ENCODE measurements at places on chromosomes 6 and 20.

DNA sequence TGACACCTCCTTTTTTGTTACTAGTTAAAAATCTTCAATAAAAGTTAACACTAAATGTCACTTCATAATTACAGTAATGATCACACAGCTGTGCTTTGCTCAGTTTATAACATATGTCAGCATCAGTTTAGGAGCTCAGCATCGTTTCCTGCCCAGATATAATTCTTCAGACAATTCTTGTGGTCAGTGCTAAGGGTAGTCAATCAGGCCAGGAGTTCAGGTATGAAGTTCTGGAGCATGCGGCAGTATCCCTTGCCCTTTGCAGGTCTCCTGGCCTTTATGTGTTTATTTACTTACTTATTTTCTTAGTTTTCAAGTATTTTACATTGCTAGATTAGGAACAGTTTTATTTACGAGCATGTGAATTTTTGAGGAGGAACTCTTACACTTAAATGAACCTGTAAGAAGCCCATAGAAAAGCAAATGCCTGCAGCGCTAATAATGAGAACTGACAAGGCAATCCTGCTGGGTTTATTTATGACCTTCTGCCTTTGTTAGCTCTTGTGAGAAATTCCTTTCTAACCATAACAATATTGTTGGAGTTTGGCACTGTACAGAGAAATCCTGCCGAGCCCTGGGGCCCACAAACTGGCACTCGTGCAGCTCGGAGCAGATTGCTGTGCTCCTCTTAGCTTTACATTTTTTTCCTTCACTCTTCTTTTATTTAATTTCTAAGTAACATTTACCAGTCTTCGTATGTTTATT is 252.8 kb downstream of the TMEM242 start:
- no peaks in the 10 kb centered on the region for H3K27me3 ChIP-seq
- no peak overlapping the region for H3K4me3 ChIP-seq
- no peaks in the 10 kb centered on the region for H3K36me3 ChIP-seq
- H3K4me1 ChIP-seq = peaks cover 10% of the 10 kb centered on the region
- peak; percentile 55 for DNase-seq

DNA sequence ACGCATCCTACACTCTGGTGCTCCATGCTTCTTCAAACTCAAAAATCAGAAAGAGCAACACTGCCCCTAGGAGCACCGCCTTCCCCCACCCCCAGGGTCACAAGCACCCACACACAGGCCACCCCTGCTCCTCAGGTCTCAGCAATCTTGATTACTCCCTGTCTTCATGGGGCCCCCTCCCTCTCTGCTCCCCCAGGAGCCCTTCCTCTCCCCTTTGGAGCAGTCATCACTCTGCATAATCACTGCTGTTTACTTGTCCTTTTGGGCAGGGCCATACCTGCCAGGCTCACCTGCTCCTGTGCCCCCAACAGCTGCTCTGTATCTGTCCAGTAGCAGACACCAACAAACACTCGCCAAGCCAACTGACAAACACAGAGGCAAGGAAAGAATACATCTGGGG is 7.6 kb upstream of the SYNDIG1 start:
- H3K4me3 ChIP-seq = no peak overlapping the region
- H3K27me3 ChIP-seq = peaks cover 24% of the 10 kb centered on the region
- no peak overlapping the region for H3K27ac ChIP-seq
- no peaks in the 10 kb centered on the region for H3K4me1 ChIP-seq

GRCh38 chr6:1439349-1439748 is 50.0 kb downstream of the FOXF2 start:
- no peak overlapping the region for H3K4me3 ChIP-seq
- H3K36me3 ChIP-seq = no peaks in the 10 kb centered on the region
- H3K27ac ChIP-seq = no peak overlapping the region
- DNase-seq = peak; percentile 3
- peaks cover 8% of the 10 kb centered on the region for H3K27me3 ChIP-seq

- no peaks in the 10 kb centered on the region for H3K27me3 ChIP-seq
- DNase-seq = no peak
- no peak overlapping the region for H3K4me3 ChIP-seq
- H3K27ac ChIP-seq = no peak overlapping the region
- H3K36me3 ChIP-seq = no peaks in the 10 kb centered on the region
Measured at GRCh38 chr6:142235272-142235671, 66.5 kb upstream of the ADGRG6 start.

- DNase-seq = peak; percentile 92
- H3K27me3 ChIP-seq = no peaks in the 10 kb centered on the region
- peaks cover 3% of the 10 kb centered on the region for H3K4me1 ChIP-seq
- peak overlapping the region; percentile 71 for H3K27ac ChIP-seq
- H3K4me3 ChIP-seq = peak overlapping the region; percentile 85
Measured at GRCh38 chr6:26251354-26252076, 113.5 kb upstream of the BTN3A2 start.

DNA sequence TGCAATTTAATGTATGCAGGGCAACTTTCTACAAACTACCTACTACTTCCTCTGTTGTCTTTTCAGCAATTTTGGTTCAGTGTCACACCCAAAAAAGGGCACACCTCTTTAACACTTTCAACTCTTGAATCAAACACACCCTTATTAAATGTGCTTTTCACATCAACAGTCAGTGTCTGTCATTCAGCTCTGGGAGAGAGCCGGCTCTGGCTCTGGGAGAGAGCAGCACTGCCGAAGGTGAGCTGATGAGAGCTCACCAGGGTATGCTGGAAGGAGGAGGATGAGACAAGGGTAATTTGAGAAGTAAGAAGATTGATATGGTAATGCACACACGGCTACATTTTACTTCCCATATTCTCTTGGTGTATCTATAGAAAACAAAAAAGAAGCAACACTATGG is 134.3 kb downstream of the RTN4IP1 start:
- no peaks in the 10 kb centered on the region for H3K4me1 ChIP-seq
- H3K27ac ChIP-seq = no peak overlapping the region
- DNase-seq = no peak

DNA sequence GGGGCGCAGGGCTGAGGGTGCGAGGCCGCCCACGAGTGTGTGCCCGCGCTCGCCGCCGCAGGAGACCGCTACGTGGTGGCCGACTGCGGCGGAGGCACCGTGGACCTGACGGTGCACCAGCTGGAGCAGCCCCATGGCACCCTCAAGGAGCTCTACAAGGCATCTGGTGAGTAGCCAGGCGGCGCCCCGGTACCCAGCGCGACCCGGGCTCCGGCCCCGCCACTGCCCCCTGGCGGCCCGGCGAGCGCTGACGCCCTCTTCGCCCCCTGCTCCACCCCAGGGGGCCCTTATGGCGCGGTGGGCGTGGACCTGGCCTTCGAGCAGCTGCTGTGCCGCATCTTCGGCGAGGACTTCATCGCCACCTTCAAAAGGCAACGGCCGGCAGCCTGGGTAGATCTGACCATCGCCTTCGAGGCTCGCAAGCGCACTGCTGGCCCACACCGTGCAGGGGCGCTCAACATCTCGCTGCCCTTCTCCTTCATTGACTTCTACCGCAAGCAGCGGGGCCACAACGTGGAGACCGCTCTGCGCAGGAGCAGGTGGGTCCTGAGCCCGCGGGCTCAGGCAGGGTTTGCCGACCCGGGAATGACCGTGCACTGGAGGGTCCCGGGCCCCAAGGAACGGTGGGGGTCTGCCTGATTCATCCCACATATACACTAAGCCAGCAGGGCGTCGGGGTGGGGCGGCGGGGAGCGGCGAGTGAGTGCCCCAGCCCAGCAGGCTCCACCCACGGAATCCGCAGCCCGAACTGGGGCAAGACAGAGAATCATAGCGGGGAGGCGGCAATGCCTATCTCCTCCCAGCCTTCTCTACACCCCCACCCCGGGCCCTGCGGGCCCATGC is 17.4 kb downstream of the HSPA12B start:
- H3K27me3 ChIP-seq = peaks cover 15% of the 10 kb centered on the region
- no peak overlapping the region for H3K27ac ChIP-seq
- no peak overlapping the region for H3K4me3 ChIP-seq
- no peak for DNase-seq

DNA sequence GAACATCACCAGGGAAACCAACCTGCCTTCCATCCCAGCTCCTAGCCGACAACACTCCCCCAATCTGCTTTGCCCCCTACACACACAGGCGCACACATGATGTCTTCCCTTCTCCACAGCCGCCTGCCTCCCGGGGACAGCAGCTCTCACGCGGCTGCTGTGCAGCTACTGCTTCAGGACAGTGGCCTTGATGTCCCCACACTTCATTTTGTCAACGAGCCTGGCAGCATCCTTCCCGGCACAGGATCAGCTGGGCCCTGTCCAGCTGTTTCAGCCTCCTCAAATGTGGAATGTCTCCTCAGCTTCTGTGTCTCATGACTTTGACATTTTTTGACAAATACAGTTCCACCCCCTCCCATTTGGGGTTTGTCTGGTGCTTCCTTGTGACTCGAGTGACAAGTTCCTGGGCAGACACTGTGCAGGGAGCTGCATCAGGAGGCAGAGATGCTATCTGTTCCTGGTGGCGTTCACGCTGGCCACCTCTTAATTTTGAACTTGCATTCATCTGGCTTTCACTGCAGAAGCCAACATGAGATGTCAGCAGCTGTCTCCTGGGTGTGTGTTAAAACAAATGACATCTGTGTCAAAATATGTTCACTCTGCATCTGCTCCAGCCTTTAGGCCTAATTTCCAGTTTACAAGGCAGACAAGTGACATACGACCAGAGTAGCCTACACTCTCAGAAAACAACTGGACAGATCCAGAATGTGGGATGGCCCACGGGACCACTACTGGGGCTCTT is 57.2 kb downstream of the GINS1 start:
- H3K36me3 ChIP-seq = no peaks in the 10 kb centered on the region
- no peaks in the 10 kb centered on the region for H3K27me3 ChIP-seq
- H3K27ac ChIP-seq = no peak overlapping the region
- no peak for DNase-seq
- no peak overlapping the region for H3K4me3 ChIP-seq

GRCh38 chr6:125294925-125295324 is 6.8 kb downstream of the HDDC2 start:
- no peak for DNase-seq
- H3K27me3 ChIP-seq = no peaks in the 10 kb centered on the region
- H3K36me3 ChIP-seq = peaks cover 48% of the 10 kb centered on the region
- no peak overlapping the region for H3K4me3 ChIP-seq
- H3K4me1 ChIP-seq = no peaks in the 10 kb centered on the region
- no peak overlapping the region for H3K27ac ChIP-seq
